ENCODE measurements at places on chromosomes 4 and X. TPM values are rescaled to one million over a fixed set of nuclear protein-coding genes. Genes with fewer than 3 reads are reported as not detected.

The ZCCHC12 gene
- 0.30 TPM for total RNA-seq

The TSPAN7 gene
- 13.0 TPM for total RNA-seq

The TRIML2 gene
- total RNA-seq: not detected

The NPFFR2 gene
- not detected for total RNA-seq

The MAGEB1 gene
- total RNA-seq: not detected

The ARMCX2 gene
- 43.5 TPM for total RNA-seq

The CFAP99 gene
- total RNA-seq: not detected

The ANK2 gene
- 208 TPM for total RNA-seq

The PNMA3 gene
- 0.48 TPM for total RNA-seq

The MAGED1 gene
- 79.9 TPM for total RNA-seq

The NAP1L2 gene
- total RNA-seq: 10.7 TPM

The EXOC1L gene
- total RNA-seq: not detected

The RXFP1 gene
- not detected for total RNA-seq

The KCTD8 gene
- total RNA-seq: 0.67 TPM

- DNase-seq: no peak
Observed at GRCh38 chr4:144181391-144181790, 40.9 kb upstream of the GYPA start.

- DNase-seq: no peak
Observed at GRCh38 chrX:123425471-123425870, 241.4 kb downstream of the GRIA3 start.

GRCh38 chrX:95764972-95765451 is 919.6 kb upstream of the DIAPH2 start:
- DNase-seq: no peak

DNA sequence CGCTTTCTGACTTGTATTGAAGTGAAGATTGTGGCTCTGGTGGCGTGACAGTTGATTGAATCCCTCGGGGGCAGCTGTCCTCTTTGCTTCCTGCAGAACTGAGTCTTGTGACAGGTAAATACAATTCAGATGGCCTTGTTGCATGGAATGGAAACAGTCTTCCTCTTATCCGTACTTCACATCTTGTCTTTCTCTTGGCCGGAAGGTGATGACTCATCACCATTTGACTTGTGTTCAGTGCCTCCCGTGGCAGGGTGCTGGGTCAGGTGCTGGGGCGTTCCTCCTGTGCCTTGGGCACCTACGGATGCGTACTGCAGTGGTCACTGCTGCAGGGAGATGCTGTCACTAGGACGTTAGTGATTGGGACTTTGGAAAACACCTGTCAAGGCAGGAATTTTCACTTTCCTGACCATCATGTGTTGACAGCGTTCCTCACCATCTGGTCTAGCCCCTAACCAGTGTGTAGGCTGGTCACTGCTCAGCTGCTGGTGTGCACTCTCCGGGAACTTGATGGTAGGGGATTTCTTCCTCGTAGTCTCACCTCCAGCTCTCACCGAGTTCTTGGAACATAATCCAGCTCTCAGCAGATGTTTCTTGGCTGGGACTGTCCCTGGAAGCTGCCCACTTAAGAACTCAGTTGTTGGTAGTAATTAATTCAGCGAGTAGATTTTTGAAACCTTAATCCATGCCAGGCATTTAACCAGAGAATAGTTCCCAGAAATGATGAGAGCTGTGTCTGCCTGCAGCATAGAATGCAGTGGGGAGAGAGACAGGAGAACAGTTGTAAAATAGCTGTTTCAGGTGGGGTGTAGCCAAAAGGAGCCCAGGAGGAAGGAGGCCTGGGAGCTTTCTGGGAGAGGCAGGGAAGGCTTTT is 7.2 kb downstream of the TBC1D14 start:
- peak; percentile 94 for DNase-seq

- DNase-seq: no peak
Observed at GRCh38 chrX:47283015-47283771, 50.4 kb downstream of the USP11 start.

GRCh38 chr4:5884796-5885195 is 8.1 kb downstream of the CRMP1 start:
- DNase-seq: no peak

GRCh38 chr4:124641715-124642381 is 70.7 kb downstream of the ANKRD50 start:
- DNase-seq: no peak

- no peak for DNase-seq
Observed at GRCh38 chr4:173195109-173195508, 26.5 kb downstream of the GALNT7 start.

DNA sequence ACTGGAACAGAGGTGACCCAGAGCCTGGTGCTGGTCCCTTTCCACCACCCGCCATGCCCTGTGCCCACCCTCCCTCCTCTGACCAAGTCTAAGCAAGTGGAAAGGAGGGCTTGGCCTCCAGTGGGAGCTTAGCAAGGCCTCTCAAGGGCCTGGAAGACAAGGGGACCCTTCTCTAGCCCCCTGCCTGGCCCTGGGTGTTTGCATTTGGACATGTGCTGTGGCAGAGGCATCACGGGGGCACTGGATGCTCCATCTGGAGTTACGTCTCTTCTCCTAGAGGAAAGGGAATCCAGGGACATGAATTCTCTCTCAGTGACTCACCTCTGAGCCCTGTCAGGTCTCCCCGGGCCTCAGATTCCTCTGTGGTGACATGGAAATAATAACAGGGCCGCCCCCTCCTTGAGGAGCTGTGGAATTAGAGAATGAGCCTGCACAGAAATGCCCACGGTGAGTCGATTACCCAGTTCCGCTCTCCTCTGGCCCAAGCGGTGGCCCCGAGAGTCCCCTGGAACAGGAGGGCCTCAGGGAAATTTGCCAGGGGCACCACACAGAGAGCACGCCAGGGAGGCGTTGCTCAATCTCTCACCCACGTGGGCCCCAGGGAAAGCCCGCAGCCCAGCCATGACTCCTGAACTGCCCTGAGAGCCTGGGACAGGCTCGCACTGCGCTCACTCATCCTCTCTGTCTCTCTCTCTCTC is 189.6 kb downstream of the BCOR start:
- DNase-seq: peak; percentile 81

DNA sequence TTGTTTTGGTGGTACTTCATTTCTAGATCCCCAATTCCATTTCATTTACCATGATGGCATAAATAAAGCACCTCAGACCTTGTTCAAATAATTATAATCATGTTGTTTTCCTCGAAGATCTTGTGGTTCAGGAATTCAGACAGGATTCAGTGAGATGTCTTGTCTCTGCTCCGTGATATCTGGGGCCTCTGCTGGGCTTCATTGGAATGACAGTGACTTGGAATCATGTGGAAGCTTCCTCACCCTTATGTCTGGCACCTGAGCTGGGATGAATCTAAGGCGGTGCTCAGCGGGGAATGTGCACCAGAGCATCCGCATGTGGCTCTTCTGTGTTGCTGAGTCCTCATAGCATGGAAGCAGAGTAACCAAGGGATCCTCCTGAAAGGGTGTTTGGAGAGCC is 132.2 kb downstream of the VEGFC start:
- DNase-seq: no peak

GRCh38 chrX:96424007-96424406 is 260.6 kb upstream of the DIAPH2 start:
- no peak for DNase-seq

DNA sequence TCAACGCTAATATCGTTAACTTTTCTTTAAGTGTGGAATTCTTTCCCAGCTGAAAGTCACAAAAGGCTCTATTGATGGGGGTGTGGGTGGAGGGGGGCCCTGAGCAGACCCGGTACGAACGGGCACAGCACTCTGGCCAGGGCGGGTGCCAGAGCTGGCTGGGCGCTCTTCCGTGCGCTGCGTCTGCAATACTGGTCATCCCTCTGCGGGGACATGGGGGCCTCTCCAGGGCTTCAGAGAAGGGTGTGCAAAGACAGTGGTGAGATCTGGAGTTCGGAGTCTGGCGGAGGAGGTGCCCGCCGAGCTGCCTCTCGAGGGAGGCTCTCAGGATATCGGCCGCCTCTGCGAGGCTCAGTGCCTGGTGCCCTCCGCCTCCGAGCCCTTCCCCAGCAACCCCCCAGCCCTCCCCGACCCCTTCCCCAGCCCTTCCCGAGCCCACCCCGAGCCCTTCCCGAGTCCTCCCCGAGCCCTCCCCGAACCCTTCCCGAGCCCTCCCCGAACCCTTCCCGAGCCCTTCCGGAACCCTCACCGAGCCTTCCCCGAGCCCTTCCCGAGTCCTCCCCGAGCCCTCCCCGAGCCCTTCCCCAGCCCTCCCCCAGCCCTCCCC is 34.3 kb downstream of the FGFRL1 start:
- no peak for DNase-seq

DNA sequence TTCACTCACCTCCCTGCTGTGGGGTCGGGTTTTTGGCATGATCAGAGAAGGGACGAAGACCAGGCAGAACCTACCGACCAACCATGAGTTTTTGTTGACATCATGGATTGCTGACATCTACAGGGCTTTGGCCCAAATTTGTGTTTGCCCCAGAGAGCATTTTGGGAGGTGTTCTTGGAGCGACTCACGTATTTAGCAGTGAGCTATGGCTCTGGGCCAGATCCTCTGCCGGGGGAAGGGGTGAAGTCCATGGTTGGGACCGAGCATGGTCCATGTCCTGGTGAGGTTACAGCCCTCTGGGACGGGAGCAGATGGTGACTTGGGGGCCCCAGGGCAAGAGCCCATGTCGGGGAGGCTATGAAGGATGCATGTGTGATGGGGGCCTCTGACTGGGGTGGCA is 17.4 kb downstream of the SORCS2 start:
- no peak for DNase-seq

DNA sequence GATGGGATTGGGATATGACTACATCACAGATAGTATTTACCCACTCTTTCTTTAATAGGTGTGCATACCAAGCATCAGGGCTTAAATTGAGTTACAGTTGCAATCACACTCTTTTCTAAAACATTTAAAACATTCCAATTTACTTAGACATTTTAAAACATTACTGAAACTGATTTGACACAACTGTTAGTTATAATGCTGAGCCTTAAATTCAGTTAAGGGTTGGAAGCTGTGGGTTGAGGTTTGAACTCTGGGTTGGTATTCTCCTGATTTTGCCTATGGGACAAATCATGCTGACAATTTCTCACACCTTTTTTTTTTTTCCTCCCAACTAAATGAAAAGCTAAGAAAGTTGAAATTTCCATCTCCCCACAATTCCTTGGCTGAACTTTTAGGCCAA is 16.3 kb downstream of the SLIT2 start:
- DNase-seq: no peak

GRCh38 chr4:81571105-81571504 is 99.4 kb upstream of the RASGEF1B start:
- DNase-seq: no peak

- DNase-seq: no peak
Observed at GRCh38 chr4:82984459-82984858, 26.2 kb downstream of the LIN54 start.

DNA sequence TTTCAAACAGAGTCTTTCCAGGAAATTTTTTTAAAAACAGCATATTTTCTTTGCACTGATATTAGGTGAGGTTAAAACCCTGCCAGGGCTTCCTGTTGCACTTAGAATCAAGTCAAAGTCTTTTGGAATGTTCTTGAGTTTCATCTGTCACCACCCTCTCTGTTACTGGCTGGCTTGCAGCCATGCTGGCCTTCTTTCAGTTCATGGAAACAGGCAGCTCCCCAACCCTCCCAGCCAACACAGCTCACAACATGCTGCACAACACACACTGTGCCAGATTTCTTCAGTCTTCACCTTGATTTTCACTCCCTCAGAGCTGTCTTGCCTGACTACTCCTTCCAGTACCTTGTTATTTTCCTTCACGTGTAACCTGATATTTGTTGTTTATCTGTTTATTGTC is 129.5 kb downstream of the KCNIP4 start:
- DNase-seq: no peak

GRCh38 chr4:26772096-26772873 is 88.4 kb upstream of the STIM2 start:
- no peak for DNase-seq

GRCh38 chrX:66994729-66995128 is 355.9 kb upstream of the EDA2R start:
- DNase-seq: no peak

- no peak for DNase-seq
Observed at GRCh38 chr4:120434756-120435155, 368.1 kb upstream of the MAD2L1 start.

- DNase-seq: no peak
Observed at GRCh38 chr4:111991797-111992196, 153.5 kb upstream of the FAM241A start.

DNA sequence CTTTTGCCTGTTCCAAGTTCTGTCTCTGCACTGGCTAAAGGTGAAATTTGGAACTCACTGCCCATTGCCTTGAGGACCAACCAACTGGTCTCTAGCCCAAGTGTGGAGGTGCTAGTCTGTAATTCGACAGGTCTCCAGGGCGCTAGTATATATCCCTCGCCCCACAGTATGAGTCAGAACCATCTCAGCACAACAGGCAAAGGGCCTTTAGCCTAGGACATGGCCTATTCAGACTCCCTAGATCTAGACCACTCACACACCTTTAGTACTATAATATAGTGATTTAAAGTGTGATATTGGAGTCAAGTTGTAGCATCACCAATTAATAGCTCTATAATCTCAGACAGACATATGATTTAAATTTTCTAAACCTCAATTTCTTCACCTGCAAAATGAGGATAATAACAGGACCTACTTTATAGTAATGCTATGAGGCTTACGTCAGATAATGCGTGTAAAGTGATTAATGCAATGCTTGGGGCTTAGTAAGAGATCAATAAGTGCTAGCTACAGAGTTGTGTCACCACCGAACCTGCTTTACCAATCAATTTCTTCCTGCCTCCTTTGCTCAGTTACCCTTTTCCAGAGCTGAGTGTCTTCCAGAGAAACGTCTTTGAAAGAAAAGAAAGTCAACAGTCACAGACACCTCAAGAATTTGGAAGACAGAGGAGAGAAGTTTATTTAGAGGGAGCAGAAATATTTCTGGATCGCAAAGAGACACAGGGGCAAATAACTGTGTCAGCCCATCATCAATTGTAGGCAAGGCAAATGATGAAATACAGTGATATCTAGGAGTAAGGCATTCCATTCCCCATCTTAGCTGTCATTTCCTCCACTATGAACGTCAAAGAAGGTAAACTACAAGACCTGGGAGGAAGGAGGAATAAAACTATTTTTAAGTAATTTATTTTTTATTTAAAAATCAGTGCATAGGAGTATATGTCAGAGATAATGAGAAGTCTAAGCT is 2.3 kb downstream of the NOX1 start:
- DNase-seq: no peak

DNA sequence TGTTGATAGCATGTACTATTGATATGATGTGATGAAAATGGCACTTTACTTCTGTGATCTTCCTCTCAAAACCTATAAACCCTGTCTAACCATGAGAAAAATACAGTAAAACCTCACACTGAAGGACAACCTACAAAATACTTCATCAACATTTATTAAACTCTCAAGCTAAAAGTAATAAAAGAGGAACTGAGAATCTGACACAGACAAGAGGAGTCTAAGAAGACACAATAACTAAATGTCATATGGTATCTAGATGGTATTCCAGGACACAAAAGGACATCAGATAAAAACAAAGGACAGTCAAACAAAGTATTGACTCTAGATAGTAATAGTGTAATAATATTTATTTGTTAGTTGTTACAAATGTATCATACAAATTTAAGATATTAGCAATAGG is 655.3 kb downstream of the SH3BGRL start:
- no peak for DNase-seq

GRCh38 chrX:41889317-41890025 is 33.9 kb downstream of the CASK start:
- DNase-seq: no peak
